ENCODE measurements at places on chromosomes 2 and 18.

DNA sequence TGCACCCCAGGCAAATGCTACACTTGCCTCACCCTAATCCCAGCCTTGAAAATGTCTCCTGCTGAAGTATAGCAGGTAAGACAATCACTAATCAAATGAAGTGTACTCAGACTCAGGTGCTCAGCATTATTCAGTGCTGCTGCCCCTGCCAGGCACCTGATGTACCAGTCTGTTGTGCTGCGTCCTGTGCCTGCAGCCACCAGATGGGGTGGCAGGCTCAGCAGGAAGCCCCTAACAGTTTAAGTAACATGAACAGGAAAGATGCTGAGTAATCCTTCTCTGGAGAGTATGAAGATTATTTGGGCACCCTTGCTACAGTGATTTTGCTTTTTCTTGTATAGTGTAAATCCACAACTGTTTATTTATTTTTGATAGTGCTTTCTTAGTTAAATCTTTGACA is 69.1 kb downstream of the TACR1 start:
- H3K4me1 ChIP-seq = no peaks in the 10 kb centered on the region
- H3K36me3 ChIP-seq = no peaks in the 10 kb centered on the region
- no peaks in the 10 kb centered on the region for H3K27me3 ChIP-seq
- DNase-seq = no peak
- H3K27ac ChIP-seq = no peak overlapping the region

DNA sequence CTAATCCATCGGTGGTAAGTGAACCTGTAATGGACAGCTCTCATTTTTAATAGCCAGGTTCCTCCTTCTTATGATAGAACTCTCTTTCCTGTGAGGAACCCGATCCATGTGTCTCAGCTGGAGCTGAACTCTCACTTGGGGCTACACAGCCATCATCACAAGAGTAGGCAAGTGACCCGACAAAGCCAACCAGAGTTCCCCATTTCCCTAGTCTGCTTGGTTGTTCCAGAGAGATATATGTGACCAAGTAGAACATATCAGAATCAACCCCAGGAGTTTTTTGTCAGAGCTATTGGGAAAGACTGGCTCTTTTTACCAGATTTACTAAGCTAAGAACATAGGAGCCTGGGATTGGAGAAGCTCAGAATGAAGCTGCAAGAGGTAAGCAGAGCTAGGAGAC is 14.6 kb upstream of the HNRNPLL start:
- H3K27me3 ChIP-seq = no peaks in the 10 kb centered on the region
- no peak for DNase-seq
- H3K36me3 ChIP-seq = no peaks in the 10 kb centered on the region
- no peak overlapping the region for H3K27ac ChIP-seq

GRCh38 chr2:234308813-234309195 is 188.1 kb downstream of the ARL4C start:
- peak overlapping the region; percentile 52 for H3K27ac ChIP-seq
- H3K4me3 ChIP-seq = no peak overlapping the region
- peak; percentile 44 for DNase-seq
- no peaks in the 10 kb centered on the region for H3K4me1 ChIP-seq
- H3K36me3 ChIP-seq = no peaks in the 10 kb centered on the region

DNA sequence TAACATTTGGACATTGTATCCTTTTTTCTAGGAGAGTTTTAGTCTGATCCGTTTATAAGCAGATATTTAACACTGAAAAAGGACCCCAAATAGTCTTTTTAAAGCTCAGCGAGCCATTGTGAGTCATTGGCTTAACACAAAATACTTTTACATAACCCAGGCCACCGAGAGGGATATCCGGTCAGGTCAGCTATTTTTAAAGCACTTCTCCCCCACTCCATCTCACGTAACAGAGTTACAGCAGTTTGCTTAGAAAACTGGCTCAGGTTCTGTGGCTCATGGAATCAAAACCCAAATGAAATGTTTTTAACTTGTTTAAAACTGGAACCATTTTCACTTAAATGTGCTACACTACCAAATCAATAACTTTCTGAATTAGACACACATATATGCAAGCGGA is 23.9 kb downstream of the COL4A3 start:
- H3K27ac ChIP-seq = no peak overlapping the region
- H3K4me3 ChIP-seq = no peak overlapping the region
- DNase-seq = no peak
- no peaks in the 10 kb centered on the region for H3K36me3 ChIP-seq

DNA sequence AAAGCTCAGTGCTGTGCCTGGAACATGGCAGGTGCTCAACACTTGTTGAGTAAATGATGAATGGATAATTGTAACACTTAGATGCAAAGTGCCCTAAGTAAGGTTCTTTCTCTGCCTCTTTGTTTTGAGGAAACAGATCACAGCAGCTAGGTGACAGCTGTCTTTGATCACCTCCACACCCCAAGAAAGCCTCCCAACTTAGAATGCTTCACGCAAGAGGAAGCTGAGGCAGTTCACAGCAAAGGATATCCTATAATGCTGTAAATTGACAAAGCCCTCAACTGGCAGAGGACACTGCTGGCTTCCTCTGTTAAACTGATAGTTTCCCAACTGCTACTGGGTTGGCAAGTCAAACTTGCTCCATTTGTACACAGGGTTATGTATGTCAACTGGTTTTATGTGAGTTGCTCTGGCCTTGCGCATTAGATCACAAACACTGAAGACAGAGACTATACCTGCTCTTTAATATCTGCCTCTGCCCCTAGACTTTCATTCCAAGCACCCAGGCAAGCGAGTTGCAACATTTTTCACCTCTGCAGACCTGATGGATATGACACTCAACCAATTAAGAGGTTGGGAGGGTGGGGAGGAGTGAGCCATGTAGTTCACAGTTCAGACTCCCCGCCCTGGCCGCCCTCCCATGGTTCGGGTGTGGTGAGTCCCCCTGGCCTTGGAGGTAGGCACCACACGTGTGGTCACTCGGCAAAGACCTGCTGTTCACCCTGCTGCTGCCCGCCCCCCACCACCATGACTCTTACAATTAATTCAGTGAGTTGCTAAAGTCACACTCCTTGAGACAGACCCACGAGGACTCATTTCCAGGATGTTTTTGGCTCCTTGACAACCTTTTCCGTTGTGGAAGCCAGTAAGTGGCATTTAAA is 4.8 kb upstream of the MALL start:
- H3K27ac ChIP-seq = no peak overlapping the region
- no peaks in the 10 kb centered on the region for H3K36me3 ChIP-seq
- peaks cover 9% of the 10 kb centered on the region for H3K4me1 ChIP-seq
- peaks cover 25% of the 10 kb centered on the region for H3K27me3 ChIP-seq
- H3K4me3 ChIP-seq = no peak overlapping the region

DNA sequence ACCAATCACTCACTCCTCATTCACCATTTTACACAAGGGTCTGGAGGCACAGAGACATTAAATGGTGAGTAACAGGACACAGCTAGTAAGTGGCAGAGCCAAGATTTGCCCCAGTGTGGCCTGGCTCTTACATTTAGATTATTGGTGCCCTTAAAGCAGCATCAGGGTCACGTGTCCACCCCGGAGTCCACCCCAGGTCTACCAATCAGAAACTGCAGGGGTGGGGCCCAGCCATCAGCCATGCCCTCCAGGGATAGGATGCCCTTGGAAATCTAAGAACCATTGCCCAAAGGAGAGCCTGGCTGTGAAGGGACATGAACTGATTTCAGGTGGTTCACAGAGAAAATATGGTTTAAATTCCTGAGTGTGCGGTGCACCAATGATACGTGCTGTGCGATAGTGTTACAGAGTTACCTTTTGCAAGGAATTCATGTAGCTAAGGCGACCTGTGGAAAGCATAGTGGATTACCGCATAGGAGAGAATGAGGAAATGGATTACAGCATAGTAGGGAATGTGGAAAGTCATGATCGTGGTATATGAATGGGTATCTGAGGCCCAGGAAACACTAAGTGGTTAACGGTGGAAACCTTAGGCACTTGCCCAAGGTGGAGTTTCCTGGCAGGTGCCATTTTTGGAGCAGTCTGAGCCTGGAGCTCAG is 17.8 kb downstream of the IGFBP5 start:
- no peak for DNase-seq
- peaks cover 4% of the 10 kb centered on the region for H3K36me3 ChIP-seq
- H3K27ac ChIP-seq = no peak overlapping the region

DNA sequence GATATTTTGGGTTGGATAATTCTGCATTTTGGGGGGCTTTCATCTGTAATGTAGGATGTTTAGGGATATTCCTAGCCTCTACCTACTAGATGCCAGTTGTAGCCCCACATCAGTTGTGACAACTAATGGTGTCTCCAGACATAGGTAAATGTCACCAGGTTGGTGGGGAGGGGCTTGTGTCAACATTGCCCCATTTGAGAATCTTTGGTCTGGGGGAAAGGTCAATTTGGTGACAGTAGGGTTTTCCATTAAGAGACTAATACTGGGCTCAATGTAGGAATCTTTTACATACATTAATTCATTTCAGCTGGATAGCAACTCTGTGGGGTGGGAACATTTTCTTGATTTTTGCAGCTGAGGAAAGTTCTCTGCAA is 6.6 kb upstream of the AFTPH start:
- no peaks in the 10 kb centered on the region for H3K36me3 ChIP-seq
- no peak overlapping the region for H3K27ac ChIP-seq
- DNase-seq = no peak

DNA sequence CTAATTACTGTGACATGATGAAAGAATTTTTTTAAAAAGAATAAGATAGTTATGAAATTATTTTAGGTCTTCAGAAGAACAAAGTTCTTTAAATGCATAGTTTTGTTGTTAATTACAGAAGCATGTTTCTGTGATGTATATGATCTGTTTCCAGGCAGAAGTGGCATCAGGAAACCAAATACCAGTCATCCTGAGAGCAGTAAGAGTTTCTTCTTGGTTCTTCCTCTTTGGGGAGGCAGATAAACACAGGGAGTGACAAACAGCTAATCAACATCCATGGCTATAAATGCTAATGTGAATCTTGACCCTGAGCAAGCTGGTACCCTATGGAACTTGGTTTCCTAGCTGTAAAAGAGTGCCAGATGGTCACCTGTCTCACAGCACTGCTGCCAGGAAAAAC is 29.2 kb downstream of the WIPF1 start:
- H3K27ac ChIP-seq = no peak overlapping the region
- no peak for DNase-seq
- no peaks in the 10 kb centered on the region for H3K27me3 ChIP-seq
- H3K4me1 ChIP-seq = no peaks in the 10 kb centered on the region

DNA sequence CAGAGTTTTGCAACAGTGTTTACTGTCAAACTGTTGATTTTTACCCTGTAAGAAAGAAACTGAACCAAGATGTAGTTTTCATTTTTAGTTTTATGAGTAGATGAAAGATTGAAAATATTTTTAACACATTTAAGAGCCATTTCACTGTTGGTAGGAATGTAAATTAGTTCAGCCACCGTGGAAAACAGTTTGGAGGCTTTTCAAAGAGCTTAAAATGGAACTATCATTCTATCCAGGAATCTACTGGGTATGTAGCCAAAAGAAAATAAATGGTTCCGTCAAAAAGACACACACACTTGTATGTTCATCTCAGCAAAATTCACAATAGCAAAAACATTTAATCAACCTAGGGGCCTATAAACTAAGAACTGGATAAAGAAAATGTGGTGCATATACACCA is 729.8 kb upstream of the CDH7 start:
- H3K4me3 ChIP-seq = no peak overlapping the region
- DNase-seq = no peak
- no peaks in the 10 kb centered on the region for H3K36me3 ChIP-seq
- no peak overlapping the region for H3K27ac ChIP-seq

GRCh38 chr18:69590150-69590549 is 189.5 kb downstream of the DOK6 start:
- no peak overlapping the region for H3K4me3 ChIP-seq
- no peak for DNase-seq
- no peaks in the 10 kb centered on the region for H3K36me3 ChIP-seq
- H3K4me1 ChIP-seq = no peaks in the 10 kb centered on the region
- no peak overlapping the region for H3K27ac ChIP-seq
- no peaks in the 10 kb centered on the region for H3K27me3 ChIP-seq

GRCh38 chr2:105671156-105671555 is 73.6 kb upstream of the NCK2 start:
- no peak overlapping the region for H3K4me3 ChIP-seq
- no peak overlapping the region for H3K27ac ChIP-seq
- no peaks in the 10 kb centered on the region for H3K27me3 ChIP-seq
- no peak for DNase-seq
- H3K4me1 ChIP-seq = no peaks in the 10 kb centered on the region

DNA sequence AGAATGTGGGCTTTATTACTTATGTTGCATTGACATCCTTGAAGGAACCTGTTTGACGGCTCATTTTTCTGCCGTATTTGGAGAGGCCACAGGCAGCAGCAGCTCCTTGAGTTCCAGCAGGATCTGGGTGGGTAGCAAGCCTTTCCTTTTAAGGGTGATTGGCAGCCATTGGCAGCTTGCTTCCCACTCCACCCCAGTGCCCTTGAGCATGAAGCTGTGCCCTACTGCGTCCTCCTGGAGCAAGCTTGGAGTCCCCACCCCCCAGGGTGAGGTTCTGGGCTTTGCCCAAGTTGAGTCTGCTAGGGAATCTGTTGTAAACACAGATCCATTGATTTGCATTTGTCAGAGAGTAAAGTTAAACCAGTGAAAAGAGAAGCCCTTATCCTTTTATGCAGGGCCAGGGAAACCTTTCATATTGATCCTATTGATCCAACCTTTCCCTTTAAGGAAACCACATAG is 9.2 kb downstream of the ONECUT2 start:
- peaks cover 80% of the 10 kb centered on the region for H3K27me3 ChIP-seq
- DNase-seq = no peak
- peaks cover 26% of the 10 kb centered on the region for H3K4me1 ChIP-seq
- H3K27ac ChIP-seq = no peak overlapping the region

GRCh38 chr2:138421315-138421970 is 80.1 kb upstream of the SPOPL start:
- H3K4me3 ChIP-seq = no peak overlapping the region
- H3K27ac ChIP-seq = no peak overlapping the region
- DNase-seq = no peak

DNA sequence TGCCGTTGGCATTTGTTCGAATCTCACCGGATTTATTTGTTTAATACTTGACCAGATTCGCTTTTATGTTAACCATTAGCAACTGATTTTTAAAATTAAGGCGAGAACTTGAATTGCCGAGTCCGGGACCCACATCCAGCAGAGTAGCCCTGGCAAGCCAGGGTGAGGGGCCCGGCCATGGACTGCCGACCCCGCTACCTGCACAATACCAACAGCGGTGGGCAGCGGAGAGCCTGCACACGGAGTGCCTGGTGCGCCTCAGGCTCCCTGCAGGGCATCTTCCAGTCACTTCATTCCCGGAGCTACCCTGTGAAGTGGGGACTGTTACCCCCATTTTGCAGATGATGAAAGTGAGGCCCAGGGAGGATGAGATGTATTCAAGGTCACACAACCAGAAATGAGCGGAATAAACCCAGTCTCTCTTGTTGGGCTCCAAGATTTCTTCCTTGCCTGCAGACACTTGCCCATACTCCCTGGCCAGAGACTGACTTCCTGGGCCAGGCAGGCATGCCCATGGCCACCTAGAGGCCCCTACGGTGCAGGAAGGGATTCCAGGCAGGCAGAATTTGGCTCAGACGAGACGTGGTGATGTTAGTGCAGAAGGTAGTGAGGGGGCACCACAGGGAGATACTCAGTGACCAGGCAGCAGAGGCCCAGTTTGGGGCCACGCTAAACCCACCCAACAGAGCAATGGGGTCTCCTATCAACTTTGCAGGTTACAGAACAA is 2.9 kb downstream of the FBLN7 start:
- H3K4me1 ChIP-seq = peaks cover 8% of the 10 kb centered on the region
- no peaks in the 10 kb centered on the region for H3K36me3 ChIP-seq
- peaks cover 29% of the 10 kb centered on the region for H3K27me3 ChIP-seq
- no peak overlapping the region for H3K27ac ChIP-seq

GRCh38 chr2:126449677-126450076 is 206.3 kb upstream of the GYPC start:
- H3K4me1 ChIP-seq = no peaks in the 10 kb centered on the region
- no peak overlapping the region for H3K4me3 ChIP-seq
- H3K27ac ChIP-seq = no peak overlapping the region
- H3K27me3 ChIP-seq = no peaks in the 10 kb centered on the region
- H3K36me3 ChIP-seq = no peaks in the 10 kb centered on the region

Data from transverse colon (tissue), 4 donors.